ENCODE measurements at places on chromosomes 13 and 19. TPM values are rescaled to one million over a fixed set of nuclear protein-coding genes. Genes with fewer than 3 reads are reported as not detected.

Gene IZUMO2
- not detected for total RNA-seq

Gene ZNF224
- 23.8 TPM for total RNA-seq

Gene LYPD3
- total RNA-seq: 0.31 TPM

Gene ZNF441
- total RNA-seq: 3.7 TPM

Gene RPS19
- total RNA-seq: 2,479 TPM

Gene TMEM255B
- 0.06 TPM for total RNA-seq

Gene P2RY11
- 32.2 TPM for total RNA-seq

Gene DPY19L3
- total RNA-seq: 62.7 TPM

Gene PALM
- 21.2 TPM for total RNA-seq

Data from A673 (cell line).